ENCODE measurements at places on chromosomes 7 and 10.

GRCh38 chr7:140403878-140404564 lies at the start of gene RAB19:
RAB19 (plus strand) TSS chr7:140404058; CDS start chr7:140407647, 3,589 bp downstream.
- DNase-seq: peak; percentile 71

GRCh38 chr7:5217851-5218331 lies 27.9 kb downstream of the WIPI2 start:
- no peak for DNase-seq

DNA sequence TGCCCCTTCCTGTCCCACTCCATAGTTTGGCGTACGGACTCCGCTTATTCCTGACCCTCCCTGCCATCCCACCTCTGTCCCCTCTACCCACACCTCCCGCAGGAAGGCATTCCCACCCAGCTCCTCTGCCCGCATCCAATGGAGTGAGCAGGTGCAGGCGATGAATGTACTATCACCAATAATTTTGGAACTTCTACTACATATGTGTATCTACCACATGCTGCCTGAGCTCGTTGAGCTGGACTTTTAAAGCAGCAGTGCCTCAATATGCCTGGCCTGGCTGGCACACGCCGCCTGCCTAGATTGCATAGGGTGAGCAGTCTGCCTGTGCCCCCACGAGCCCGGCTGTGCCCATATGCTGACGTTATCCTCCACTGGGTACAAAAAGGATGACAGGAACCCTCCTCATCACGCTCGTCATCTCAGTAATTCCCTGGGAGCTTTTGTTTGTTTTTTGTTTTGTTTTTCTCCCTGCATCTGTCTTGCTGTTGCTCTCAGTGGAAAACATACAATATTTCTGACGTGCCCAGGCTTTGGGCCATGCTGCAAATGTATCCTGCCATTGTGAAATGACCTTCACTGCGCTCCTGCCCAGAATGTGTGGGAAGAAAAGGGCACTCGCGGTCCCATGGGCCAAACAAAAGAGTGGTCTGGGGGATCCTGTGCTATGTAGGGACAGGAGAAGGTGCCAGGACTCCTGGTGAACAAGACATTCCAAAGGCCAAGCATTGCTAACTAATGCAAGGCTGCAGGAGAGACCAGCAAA lies 302.8 kb downstream of the PTPRN2 start:
- DNase-seq: no peak

DNA sequence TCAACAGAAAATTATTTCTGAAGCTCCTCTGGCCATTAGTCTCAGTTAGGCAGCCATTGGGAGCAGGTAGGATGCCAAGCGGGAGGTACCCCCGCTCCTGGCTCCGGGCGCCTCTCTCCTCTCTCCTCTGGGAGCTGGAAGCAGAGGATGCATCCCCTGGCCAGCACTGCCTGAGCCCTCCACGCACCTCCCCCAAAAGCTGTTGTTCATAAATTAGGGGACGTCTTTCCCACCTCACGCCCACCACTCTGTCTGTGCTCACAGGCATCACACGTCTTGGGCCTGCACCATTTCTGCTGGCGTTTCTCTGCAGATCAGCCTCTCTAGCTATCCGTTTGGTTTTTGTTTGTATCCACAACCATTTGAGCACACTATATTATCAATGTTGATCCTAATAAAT lies 609.0 kb upstream of the FOXK1 start:
- DNase-seq: no peak

GRCh38 chr10:42953684-42954674 lies 122.9 kb upstream of the RET start:
- no peak for DNase-seq

DNA sequence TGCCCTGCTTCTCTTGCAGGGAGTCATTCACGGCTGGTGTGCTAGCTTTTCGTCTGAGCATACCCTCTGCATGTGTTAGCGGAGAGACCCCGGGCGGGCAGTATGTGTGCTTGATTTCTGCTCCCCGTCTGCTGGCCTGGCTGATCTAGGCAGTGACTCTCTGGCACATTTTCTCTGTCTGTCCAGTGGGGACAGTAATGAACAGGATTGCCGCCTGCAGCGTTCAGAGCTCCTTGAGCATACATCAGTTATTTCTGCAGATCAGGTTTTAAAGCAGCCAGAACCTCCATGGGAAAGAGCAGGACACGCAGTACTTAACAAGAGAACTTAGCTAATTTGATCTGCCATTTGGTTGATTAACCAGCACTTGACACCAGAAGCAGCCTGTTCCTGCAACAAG lies 242.5 kb downstream of the CELF2 start:
- no peak for DNase-seq

DNA sequence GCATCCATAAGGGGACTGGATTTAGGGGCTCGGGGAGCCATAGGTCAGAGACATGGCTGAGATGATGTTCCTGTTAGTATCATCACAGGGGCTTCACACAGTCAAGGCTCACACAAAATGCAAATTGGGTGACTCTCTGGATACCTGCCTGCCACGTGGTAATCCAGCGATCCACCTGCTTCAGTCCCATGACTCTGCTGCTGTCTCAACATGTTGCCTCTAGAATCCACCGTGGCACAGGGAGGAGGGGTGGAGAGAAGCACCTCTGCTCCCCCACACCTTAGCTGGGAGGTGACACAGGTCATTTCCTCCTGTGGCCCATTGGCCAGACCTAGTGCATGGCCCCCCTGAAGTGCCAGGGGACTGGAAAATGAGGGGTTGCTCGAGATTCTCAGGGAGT lies 83.1 kb downstream of the CDH23 start:
- DNase-seq: no peak

DNA sequence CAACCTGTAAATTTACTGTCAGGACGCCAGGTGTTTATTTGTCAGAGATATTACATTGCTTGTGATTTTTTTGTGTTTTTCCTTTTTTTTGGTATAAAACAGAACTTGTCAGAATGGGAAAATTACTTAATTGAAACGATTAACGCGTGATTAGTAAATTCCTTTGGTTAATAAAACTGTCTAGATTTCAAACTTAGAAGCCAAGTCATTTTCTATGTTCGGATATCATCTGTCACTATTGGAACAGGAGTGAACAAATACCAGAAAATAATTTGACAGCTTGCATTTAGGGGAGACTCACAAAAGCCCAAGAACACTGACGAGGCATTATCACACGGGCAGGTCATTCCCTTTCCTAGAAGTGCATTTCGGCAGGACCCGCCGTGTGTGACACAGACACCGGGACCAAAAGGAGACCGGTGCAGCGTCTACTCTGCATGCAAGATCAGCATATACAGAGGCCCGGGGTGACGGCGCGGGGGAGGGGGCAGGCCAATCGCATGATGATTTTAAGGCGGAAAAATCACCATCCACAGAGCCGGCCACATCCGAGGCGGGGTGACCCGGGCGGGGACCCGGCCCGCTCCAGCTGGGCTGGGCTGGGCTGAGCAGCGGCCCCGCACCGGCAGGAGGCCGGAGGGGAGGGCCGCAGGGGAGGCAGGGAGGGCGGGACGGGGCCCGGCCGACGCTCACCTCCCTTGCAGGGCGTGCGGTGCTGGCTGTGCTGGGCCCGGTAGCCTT lies 841 bp downstream of the GLUD1 start:
- peak; percentile 71 for DNase-seq

- DNase-seq: no peak
These were observed 55.2 kb upstream of the WNT16 start for GRCh38 chr7:121273467-121274167.

DNA sequence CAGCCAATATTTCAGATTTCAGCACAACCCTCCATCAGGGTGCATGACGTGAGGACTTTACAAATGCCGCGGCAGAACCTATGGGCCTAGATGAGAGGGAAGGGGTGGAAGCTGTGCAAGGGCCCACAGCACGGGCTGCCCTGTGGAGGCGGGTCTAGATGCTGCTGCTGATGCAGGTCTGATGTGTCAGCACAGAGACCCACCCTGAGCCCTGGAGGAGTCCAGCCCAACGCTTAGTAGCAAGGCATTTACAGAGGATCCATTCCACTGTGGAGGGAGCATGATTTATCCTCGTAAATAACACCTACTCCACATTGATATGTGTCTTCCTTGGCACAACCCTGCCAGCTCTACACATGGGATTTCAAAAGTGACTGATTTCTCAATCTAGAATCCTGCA lies 48.5 kb downstream of the MYL10 start:
- DNase-seq: no peak

GRCh38 chr10:101189461-101190401 lies 39.5 kb downstream of the LBX1 start:
- no peak for DNase-seq

DNA sequence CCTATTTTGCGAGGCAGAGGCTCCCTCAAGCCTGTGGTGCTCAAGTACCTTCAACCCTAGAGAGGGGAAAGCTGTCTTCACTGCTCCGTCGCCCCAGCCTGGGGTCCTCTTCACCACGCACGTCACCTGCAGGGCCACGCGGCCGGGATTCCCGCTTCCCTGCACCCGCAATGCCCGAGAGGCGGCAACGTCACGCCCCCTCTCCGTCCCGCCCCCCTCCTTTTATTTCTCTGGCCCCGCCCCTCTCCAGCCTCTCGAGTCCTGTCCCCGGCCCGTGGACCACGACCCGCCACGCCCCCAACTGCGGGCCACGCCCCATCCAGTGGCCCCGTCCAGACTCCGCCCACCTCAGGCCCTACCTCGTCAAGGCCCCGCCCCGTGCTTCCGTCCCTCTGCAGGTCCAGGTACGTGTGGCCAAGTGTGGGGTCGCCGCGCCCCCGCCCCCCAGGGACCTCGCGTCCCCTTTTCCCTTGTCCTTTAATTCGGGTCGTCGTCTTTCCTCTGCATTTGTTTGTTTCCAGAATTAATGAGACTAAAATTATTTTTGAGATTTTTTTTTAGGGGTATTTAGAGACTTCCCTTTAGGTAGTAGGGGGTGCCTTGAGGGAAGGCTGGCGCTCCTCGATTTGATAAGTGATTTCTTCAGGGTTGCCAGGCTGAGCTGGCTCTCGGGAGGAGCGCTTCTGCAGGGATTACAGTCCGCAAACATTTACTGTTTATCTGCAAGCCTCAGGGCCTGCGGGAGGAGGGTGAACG lies 69.8 kb upstream of the BAIAP2L1 start:
- DNase-seq: peak; percentile 14
